ENCODE measurements at places on chromosomes 1 and 21.

DNA sequence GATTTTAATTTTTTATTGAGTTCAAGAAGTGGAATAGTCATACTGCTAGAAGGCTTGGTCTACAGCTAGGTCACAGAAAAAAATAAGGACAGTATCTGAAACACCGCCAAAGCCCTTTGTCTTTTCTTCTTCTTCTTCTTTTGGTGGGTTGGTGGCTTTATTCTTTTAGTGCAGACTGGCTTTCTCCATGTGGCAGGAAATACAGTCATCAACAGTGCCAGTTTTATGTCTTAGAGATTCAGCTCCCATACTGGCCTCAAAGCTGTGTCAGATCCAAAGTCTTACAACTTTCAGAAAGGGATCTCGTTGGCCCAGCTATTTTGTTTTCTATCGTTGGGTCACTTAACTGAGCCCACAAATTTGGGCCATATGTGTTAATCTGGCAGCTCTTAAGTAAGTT is 58.2 kb downstream of the FNBP1L start:
- DNase-seq = peak; percentile 6

DNA sequence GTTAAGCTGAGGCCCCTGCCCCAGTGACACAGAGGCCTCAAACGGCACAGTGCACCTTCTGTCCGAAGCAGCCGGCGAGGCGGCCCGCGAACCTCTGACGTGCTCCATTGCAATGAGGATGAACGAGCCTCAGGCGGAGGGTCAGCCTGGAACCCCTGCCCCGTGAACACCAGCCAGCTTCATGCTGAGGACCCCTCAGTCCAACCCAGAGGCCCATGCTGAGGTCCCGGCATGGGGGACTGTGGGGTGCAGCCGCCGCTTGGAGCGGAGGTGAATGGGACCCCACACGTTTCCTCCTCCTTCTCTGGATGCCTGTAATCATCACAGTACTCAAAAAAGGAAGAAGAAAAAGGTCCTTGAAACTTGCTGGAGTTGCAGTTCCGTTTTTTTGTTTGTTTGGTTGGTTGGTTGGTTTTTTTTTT is 62.1 kb downstream of the PRKCZ start:
- no peak for DNase-seq

DNA sequence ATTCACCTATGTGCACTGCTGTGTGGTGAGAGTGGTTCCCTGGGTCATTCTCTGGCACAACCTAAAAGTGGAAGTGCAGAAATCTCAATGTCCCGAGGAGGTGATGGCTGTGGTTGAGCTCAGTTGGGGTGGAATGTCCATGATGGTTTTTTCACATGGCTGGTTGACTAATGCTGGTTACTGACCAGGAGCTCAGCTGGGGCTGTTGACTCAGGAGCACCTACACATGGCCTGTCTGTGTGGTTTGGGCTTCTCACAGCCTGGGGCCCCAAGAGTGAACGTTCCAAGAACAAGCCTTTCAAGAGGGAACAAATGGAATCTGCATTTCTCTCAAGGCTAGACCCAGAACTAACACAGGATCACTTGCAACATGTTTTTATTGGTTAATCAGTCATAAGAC is 6.4 kb upstream of the KANK4 start:
- DNase-seq = no peak

DNA sequence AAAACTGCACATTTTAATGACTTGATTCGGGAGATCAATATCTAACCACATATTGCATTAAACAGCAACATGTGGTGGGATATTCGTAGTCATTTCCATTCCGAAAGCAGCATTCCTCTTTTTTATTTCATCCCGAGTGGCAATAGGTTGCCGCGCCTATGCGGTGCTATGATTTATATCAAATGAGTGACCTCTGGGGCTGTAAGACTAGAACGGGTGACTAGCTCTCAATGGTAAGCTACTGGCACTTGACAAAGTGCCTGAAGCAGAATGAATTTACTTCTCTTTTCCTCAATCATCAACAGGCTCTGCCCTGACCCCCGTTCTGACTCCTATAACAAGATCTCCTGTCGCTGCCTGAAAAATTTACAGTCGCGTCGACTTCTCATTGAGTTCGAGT is 162.3 kb downstream of the ZNF281 start:
- DNase-seq = no peak

GRCh38 chr1:226973898-226974543 is 33.9 kb downstream of the COQ8A start:
- no peak for DNase-seq

- no peak for DNase-seq
These were observed 6.3 kb downstream of the INTS11 start for GRCh38 chr1:1318131-1318652.

DNA sequence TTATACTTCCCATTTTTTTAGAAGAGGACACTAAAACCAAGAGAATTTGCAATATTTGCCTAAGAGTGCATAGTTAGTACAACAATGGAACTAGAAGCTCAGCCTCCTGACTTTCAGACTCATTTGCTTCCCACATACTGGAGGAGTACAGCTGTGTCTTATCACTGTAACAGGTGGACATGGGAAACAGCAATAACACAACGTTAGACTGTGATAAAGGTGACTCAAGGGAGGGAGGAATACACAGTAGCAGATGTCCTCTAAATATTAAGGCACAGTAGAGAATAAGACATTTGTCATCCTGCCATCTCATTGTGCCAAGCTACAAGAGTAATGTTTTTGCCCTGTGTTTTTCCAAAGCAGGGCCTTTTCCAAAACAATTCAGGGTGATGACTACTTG is 55.4 kb upstream of the JAK1 start:
- no peak for DNase-seq
